Stimulated activated CD8-positive, alpha-beta memory T cell treated with anti-CD3 and anti-CD28 coated beads, Interleukin-4, amount 100 ng/mL, for 1 hour (primary cell): ENCODE measurements at places on chromosomes 2 and 18.

- no peak for DNase-seq
These were observed 97.3 kb downstream of the MMADHC start for GRCh38 chr2:149490296-149490695.

DNA sequence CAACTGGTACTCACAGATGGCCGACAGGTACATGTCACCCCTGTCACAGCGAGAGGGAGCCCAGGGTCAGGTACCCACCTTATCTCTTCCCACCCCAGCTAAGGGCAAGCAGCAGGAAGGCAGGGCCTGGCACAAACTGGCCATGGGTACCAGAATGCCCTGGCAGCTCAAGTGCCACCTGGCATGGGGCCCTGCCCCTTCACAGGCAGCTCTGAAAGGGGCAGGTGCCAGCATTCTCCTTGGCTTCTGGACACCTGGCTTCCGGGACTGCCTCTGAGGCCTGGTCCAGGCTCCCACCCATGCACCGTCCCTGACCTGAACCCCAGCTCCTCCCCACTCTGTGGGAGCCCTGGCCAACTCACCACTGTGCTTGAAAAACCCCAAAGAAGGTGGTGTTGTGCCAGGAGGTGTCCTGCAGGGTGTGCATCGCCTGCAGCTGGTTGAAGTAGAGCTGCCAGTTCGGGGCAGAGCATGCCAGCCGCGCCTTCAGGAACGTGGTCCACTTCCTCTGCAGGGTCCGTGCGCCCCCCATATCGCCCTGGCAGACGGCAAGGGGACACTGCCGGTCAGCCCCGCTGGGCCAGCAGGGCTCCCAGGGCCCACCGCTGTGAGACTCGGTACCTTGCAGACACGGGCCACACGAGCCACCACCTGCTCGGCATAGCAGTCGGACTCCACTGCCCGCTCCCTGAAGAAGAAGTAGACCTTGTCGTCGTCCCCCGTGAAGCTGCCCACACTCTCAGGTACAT lies 5.4 kb downstream of the SEMA4C start:
- no peak for DNase-seq

DNA sequence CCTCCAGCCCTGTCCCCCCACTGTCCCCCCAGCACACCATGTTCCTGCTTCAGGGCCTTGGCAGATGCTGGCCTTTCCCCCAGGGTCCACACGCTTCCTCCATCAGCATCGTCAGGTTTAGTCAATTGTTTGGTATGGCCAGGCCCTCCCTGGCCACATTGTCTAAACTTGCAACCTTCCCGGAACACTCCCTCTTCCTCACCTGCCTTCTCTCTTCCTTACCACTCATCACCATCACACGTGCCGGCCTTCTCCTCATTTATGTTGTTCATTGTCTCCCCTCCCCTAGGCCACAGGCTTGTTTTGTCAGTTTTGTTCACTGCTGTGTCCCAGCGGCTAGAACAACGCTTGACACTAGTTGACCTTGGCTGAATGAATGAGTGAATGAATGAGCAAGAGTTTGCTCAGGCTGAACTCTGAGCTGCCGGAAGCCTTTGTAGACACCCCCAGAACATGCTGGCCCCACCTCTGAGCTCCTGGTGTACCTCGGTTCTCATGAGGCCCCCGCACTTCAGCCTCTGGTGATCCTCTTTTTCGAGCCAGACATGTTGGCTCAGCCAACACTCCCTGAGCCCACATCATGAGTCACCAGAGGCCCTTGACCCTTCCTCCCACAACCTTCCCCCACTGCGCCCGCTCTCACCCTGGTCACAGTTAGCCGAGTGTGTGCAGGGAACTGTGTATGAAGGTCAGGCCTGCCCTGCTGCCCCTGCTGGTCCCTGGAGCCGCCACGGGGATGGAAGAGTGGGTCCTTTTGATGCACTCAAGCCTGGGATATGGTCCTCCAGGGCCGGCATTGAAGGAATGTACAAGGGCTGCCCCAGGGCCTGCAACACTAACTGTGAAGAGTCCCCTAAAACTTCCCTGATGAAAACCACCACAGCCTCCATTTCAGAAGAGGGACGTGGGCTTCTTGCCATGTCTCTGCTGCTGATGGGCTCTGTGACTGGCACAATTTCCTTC lies 57.5 kb downstream of the HS1BP3 start:
- no peak for DNase-seq

GRCh38 chr2:187594801-187595200 lies 40.6 kb upstream of the TFPI start:
- DNase-seq: no peak

- DNase-seq: no peak
These were observed 50.9 kb upstream of the PDE1A start for GRCh38 chr2:182477774-182478173.

DNA sequence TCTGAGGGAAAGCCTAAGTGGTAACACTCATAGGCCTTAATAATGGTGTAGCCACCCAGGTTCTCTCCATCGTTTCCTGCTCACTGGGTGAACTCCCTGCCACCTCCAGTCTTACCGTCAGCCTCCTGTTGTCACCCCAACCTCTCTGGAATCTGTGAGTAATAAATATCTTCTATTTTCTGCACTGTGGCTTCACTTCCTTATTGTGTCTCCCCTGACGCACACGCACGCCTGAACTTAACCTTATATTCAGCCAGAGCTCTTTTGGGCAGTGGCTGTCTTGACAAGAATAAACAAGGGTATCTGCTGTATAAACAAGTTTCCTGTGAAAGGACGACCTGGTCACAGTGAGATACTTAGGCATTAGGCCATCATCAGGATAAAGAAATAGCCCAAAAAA lies 467.2 kb downstream of the SPAG16 start:
- DNase-seq: no peak

DNA sequence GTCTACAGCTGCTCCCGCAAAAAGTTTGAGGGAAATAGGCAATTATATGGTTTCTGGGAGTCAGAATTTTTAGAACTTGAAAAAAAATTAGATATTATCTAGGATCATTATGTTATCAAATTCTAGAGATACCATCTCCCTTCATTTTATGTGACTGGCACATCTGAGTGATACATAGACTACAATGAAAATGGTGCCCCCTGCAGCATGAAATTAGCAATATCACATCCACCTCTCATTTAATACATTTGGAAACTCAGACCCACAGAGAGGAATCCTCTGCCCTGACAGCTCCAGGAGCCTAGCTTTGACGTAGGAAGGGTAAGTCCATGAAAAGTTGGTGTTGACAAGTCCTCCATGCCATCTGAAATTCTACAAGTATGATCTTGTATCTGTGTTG lies 381.6 kb downstream of the SUCLG1 start:
- DNase-seq: no peak

DNA sequence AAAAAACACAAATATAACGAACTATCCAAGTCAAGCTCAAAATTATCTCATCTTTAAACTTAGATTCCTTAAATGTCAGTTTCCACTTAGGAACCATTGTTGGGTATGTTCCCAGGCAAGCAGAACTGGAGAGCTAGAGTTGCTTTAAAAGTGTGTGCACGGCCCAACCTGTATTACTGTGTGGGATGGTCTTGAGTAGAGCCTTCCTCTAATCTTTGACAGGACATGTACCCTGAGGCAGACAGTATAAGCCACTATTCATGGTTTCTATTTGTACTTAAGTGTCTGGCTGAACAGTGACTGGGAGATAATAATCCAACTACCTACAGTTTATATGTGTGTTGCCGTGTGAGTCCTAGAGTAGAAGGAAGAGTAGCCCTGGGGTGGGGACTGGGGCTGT lies 239.7 kb downstream of the GPD2 start:
- no peak for DNase-seq

GRCh38 chr2:164747783-164748433 lies 93.7 kb downstream of the COBLL1 start:
- no peak for DNase-seq

- DNase-seq: no peak
These were observed 172.3 kb downstream of the CELF4 start for GRCh38 chr18:37393221-37393827.

DNA sequence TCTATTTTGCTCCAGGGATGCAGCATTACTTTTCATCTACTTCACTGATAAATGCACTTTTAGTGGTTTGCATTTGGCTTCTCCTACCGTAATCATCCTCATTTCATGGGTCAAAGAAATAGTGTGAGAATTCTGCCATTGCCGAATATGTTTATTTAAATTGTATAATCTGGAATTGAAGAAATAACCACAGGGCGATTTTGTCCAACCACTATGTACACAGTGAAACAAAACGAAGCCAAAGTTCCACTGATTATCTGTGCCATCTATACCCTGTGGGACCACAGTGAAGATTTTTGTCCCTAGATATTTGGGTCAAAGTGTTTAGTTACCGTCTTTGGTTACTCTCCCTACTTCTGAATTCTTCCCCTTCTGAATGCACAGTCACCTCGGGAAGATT lies 888.6 kb upstream of the NRXN1 start:
- DNase-seq: no peak

GRCh38 chr2:231015478-231015877 lies 19.6 kb downstream of the SPATA3 start:
- DNase-seq: no peak

GRCh38 chr2:65199891-65200290 lies 27.7 kb upstream of the ACTR2 start:
- DNase-seq: no peak

DNA sequence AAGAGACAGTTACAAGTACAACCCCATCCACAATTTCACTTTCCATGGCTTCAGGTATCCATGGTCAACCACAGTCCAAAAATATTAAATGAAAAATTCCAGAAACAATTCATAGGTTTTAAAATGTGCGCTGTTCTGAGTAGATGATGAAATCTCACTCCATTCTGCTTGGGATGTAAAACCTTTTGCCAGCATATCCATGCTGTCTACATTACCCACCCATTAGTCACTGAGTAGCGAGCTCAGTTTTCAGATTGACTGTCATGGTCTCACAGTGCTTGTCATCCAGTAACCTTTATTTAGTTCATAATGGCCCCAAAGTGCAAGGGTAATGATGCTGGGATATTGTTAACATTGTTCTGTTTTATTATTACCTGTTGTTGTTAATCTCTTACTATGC lies 40.5 kb downstream of the SMAD4 start:
- no peak for DNase-seq

- DNase-seq: no peak
These were observed 112.7 kb downstream of the XRCC5 start for GRCh38 chr2:216221811-216222210.

GRCh38 chr18:47519277-47519676 lies 267.8 kb upstream of the SKOR2 start:
- DNase-seq: no peak

DNA sequence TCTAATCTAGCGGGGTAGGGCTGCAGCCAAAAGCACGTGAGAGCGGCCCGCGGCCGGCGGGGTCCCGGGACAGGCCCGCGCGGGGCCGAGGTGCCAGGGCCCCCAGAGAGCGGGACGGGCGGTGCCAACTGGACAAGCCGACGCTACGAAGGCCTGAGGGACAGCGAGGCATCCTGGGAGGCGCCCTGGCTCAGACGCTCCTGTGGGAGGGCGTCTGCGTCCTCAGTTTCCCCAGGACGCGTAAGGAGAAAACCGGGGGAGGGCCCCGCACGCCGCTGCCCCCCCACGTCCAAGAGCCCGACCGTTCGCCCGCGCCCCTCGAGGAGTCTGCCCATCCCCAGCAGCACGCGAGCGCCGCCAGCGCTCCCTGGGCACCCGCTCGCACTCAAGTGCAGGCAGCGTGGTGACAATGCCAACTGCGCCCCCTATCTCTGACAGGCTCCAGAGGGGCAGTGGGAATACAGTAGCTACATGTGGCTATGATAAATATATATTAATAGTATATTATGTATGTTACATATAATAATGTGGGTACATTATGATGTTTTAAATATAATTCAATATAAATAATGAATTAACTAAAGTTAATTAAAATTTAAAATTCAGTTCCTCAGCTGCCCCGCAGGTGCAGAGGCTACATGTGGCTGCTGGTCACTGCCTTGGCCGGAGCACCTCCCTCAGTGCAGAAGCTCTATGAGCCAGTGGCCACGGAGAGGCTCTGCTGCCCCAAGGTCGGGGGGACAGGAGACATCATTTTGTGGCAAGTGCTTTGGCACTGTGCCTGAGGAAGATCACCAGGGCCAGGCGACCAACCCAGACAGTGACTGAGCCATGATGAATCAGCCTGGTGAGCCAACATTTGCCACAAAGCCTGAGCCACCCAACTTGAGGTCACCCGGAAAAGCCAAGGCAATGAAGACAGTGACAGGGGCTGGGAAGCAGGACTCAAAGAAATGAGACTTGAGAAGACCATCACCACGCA lies 5.5 kb upstream of the SFT2D3 start:
- DNase-seq: peak; percentile 27

- no peak for DNase-seq
These were observed 725 bp downstream of the FIGN start for GRCh38 chr2:163734881-163735684.

GRCh38 chr2:190320696-190321095 lies 1.1 kb upstream of the HIBCH start:
- DNase-seq: no peak

DNA sequence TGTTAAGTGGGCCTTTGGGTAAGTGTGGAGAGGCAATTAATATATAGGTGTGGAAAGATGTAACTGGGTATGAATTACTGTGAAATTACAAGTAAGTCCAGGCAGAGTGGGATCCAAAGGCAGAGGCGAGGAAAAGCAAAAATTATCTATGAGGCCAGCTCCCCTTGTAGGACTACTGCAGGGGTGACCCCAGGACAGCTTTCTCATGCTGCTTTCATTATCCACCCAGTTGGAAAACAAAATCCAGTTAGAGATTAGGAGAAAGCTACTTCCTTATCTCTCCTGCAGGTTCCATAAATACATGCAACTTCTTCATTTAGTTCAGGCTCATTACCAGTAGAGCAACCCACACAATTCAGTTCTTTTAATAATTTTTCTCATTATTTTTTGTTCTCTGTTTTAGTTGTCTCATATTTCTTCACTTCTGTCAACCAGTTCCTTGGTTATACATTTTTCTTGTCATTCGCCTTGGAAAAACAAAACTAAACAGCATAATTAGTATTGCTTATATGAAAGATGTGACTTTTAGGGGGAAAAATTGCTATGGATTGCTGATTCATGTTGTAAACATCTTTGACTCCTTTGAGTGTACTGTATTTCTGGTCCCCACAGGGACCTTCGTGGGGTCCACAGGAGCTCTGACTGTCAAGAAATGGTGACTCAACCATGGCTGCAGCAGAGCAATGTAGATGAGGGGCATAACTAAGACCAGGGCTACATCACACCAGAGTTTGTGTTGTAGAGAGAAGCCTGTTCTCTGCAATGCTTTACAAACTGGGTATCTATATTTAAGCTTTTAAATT lies 110.4 kb upstream of the PARD3B start:
- no peak for DNase-seq

DNA sequence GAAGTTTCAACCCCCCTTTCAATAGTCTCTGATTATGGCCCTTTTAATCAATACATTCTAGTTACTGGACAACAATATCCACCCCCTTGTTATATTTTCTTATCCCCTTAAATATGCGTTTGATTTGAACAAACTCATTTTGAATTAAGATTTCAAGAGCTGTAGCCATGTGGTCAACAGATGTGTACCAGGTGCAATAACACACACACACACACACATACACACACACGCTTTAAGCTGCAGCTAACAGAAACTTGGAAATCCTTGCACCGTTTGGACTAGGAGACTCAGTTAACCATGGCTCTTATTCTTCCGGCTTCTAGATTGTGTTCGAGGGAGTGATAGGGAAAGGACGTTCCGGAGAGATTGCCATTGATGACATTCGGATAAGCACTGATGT lies 82.8 kb downstream of the NRP2 start:
- DNase-seq: no peak

- no peak for DNase-seq
These were observed 219.8 kb downstream of the ATAD2B start for GRCh38 chr2:23707096-23707495.

GRCh38 chr2:127175751-127176354 lies 44.2 kb downstream of the CYP27C1 start:
- DNase-seq: no peak

GRCh38 chr18:39604836-39605235 lies 2039.2 kb upstream of the CELF4 start:
- DNase-seq: no peak

- DNase-seq: no peak
These were observed 680.7 kb downstream of the EPHA4 start for GRCh38 chr2:220891405-220891804.
